ENCODE measurements at places on chromosomes 7 and 10.
A peak's percentile ranks its signal among the peaks of the same experiment; 100 is the strongest.

DNA sequence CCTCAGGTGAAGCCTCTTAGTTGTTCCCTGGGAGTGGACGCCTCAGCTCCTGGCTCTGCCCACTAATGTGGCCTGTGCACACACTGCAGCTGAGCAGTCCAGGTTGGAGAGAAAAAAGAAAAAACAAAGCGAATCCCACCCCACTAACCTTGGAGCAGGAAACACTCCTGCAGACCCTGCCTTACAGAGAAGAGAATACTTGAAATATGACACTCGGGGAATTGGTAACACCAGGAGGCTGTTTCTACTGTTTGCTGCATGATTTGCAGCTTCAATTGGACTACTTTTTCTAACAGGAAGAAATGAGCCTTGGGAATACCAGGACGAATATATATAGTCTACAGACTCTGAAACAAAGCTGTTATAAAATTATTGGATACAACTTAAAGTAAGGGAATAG, 22.2 kb downstream of the CDHR3 start:
- DNase-seq = no peak

DNA sequence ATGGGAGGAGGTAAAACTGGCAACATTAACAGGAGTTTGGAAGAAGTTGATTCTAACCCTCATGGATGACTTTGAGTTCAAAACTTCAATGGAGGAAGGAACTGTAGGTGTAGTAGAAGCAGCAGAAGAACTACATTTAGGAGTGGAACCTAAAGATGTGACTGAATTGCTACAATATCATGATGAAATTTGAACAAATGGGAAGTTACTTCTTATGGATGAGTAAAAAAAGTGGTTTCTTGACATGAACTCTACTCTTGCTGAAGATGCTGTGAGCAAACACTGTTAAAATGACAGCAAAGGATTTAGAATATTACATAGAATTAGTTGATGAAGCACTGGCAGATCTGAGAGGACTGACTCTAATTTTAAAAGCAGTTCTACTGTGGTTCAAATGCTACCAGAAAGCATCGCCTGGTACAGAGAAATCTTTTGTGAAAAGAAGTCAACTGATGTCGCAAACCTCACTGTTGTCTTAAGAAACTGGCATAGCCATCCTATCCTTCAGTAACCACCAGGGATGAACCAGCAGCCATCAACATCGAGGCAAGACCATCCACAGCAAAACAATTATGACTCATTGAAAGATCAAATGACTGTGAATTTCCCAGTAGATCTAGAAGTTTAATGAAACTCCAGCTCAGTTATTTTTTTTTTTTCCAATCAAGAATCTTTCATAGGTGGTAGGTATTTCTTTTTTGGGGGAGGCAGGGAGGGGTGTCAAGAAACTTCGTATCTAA, 20.8 kb downstream of the BRAF start:
- DNase-seq = no peak

DNA sequence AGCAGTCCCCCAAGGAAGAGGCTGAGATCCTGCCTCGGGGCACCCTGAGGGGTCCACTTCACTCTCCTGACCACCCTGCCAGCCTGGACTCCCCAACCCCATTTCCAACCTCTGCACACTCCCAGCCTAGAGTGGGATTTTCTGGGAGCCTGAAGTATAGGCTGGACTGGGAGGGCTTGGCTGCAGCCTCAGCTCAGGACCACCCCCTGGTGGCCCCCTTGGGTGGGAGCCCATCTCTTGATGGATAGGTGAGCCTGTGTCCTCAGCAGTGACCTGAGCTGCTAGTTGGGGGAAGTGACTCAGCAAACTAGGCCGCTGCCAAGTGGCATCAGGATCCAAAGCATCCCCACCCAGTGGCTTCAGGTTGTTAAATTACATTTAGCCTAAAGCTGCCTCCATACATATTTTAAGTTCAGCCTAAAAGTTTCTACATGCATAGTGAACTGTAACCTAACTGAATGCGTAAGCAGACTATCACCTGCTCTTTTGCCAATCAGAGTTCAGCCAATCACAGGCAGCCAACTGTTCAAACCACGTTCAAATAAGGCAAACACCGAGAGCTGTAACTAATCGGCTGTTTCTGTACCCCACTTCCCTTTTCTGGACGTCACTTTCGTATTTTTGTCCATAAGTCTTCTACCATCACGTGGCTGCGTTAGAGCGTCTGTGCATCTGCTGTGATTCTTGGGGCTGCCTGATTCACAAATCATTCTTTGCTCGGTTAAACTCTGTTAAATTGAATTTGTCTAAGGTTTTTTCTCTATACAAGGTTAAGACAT, 144.0 kb downstream of the PLPP4 start:
- no peak for DNase-seq

GRCh38 chr7:28060371-28060950, 120.1 kb downstream of the JAZF1 start:
- no peak for DNase-seq

- no peak for DNase-seq
These were observed 1.5 kb downstream of the PDCD4 start for GRCh38 chr10:110872984-110873923.

DNA sequence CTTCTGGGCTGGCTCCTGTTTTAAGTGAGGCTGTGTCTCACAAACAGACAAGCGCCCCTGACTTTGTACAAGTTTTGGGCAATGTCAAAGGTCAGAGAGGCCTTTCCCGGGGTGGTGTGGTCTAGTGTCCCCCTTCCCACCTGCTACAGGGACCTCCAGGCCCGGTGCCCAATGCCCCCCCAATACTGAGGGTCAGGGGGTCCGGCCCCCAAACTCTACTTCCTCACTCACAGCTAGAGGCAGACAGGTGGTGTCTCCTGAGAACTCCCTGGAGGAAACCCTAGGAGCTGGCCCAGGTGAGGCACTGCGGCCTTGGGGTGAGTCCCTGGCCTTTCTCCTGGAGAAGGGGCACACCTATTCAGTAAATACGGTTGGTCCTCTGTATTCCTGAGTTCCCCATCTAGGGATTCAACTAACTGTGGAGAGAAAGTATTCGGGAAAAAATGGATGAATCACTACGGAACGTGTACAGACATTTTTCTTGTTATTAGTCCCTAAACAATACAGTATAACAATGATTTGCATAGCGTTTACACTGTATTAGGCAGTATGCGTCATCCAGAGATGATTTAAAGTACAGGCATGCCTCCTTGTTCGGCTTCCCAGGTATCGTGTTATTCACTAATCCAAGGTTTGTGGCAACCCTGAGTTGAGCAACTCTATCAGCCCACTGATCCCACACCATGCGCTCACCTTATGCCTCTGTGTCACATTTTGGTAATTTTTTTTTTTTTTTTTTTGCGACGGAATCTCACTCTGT, 308.1 kb downstream of the WDR37 start:
- no peak for DNase-seq

DNA sequence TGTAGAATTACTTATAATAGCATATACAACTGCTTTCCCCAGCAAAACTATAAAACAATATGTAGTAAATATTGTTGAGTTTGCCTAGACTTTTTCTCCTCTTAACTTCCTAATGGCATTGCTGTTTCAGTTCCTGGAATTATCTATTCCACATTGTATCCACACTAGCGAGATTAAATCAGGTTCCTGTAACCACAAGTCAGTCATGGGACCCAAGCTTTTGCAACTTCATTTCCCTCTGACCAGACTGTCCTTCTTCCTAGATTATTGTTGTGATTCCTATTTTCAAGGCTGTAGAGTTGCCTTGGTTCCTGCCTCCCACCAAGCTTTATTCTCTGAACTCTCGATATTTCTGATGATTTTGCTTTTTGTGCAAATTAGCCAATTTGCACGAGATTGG, 173.3 kb upstream of the ZNF804B start:
- no peak for DNase-seq

GRCh38 chr10:3588346-3588745, 196.7 kb downstream of the KLF6 start:
- no peak for DNase-seq

GRCh38 chr7:142925413-142925812, 8.1 kb downstream of the TRPV5 start:
- no peak for DNase-seq

GRCh38 chr7:17486835-17487234, 188.4 kb downstream of the AHR start:
- DNase-seq = no peak

GRCh38 chr7:4762121-4763055, 13.0 kb upstream of the AP5Z1 start:
- no peak for DNase-seq

GRCh38 chr10:27383595-27384542, 120.2 kb upstream of the RAB18 start:
- no peak for DNase-seq

- no peak for DNase-seq
These were observed 602.7 kb downstream of the SORCS3 start for GRCh38 chr10:105243825-105244224.

GRCh38 chr7:122833888-122834570, 52.2 kb downstream of the CADPS2 start:
- DNase-seq = no peak

GRCh38 chr7:111041577-111041976, 49.4 kb upstream of the LRRN3 start:
- DNase-seq = no peak

DNA sequence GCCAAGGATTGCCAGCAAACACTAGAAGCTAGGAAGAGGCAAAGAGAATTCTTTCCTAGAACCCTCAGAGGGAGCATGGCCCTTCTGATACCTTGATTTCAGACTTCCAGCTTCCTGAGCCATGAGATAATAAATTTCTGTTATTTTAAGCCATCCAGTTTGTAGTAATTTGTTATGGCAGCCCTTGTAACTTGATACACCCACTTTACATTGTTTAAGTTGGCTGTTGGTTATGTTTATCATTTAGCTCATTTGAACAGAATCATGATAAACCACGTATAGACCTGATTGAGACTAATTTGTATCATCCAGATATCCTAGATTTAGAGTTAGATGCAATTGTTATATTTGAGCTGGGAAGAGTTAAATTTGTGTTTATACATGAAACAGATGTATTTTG, 9.4 kb upstream of the TES start:
- no peak for DNase-seq

DNA sequence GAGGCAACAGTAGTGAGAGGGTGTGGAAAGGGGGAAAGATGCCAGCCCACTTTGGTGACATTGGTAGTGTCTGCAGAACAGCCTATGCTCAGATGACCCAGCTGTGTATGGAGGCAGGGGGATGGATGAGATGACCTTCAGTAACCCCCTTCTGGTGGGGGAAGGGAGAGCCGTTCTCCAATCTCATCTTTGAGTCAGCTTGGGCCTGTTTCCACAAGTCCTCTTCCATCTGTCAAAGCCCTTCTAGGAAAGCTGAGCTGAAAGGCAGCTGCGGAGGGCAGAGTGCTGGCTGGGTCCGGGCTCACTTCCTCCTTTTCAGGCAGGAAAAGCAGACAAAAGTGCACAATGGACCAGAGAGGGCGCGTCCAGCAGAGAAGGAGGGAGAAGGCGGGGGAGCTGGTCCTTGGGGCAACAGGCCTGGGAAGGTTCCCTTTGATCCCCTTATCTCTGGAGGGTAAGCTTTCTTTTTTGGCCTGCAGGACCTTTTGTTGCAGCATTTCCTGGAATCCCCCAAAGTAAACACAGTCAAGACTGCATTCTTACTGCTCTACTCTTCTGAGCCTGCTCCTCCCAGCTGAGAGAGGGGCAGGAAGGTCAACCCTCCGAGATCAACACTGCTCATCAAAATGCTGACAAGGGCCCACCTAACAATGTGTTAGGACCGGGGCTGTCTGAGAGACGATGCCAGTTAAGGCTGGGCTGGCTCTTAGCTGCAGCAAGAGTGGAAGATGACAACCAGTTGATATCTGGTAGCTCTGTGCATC, 1.2 kb upstream of the LRMDA start:
- DNase-seq = no peak

DNA sequence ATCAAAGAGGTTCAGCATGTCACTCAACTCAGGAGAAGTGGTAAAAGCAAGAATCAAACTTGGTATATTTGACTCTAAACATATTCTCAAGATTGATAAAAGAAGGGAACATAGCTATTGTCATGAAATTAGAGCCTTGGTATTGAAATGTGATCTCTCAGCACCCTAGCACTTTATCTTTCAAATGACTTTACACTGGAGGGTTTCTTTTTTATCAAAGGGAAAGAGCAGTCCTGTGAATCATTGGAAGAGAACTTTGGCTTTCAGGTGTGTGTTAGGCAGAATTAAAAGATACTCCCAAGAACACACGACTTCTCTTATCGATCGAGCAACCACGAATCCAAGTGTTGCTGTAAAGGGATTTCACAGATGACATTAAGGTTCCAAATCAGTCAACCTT, 54.4 kb downstream of the PTN start:
- no peak for DNase-seq

- no peak for DNase-seq
These were observed 10.5 kb upstream of the PAX4 start for GRCh38 chr7:127628445-127628844.

DNA sequence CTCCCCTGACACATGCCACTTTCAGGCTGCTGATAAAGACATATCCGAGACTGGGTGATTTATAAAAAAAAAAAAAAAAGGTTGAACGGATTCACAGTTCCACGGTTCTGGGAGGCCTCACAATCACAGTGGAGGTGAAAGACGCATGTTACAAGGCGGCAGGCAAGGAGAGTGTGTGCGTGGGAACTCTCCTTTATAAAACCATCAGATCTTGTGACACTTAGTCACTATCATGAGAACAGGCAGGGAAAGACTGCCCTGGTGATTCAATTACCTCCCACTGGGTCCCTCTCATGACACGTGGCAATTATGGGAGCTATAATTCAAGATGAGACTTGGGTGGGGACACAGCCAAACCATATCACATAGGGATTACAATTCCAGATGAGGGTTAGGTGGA, 181.5 kb downstream of the TCERG1L start:
- DNase-seq = no peak

DNA sequence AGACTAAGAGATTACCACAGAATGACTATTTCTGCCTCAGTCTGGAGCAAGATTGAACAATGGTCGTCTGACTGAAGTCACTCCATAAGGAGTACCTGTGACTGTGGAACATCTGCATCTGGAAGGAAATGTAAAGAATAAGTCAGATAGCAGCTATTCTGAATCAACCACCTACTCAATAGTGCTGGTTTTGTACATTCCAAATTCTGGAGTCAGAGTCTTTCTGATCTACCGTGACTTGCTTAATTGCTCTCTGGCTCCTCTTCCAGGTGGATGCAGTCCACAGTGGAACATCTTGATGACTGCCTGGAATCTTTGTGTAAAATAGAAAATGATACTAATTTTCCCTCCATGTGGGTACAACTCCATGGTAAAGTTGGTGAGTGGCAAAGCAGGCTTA, 156.3 kb upstream of the SEMA3C start:
- DNase-seq = peak; percentile 12

- no peak for DNase-seq
These were observed 349.8 kb downstream of the PHTF2 start for GRCh38 chr7:78148166-78148894.

- DNase-seq = no peak
These were observed 5.3 kb downstream of the PTF1A start for GRCh38 chr10:23197416-23197861.

GRCh38 chr7:54292171-54292925, 249.8 kb upstream of the VSTM2A start:
- DNase-seq = no peak
